ENCODE measurements at places on chromosomes 1 and 21.

GRCh38 chr1:21956720-21957552, 19.8 kb upstream of the HSPG2 start:
- no peak for DNase-seq

GRCh38 chr1:178031856-178032320, 62.0 kb upstream of the RASAL2 start:
- no peak for DNase-seq

DNA sequence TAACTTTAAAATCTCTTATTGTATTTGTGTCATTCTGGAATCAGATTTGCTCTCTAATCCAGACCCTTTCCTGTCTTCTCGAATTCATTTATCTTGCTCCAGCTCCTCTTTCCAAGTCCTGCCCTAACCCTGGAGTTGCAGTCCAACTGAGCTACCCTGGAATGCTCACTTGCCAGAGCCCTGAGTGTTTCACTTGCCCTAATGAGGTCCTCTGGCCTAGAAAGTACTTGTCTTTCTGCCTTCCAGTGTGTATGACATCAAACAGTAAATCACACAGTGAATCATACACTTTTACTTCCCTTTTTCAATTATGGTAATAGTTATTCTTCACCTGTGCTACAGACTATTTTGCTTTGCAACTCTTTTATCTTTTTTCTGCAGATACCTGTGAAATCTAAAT, 96.9 kb downstream of the NEK7 start:
- DNase-seq = no peak

GRCh38 chr1:64519901-64520300, 50.0 kb downstream of the CACHD1 start:
- no peak for DNase-seq

DNA sequence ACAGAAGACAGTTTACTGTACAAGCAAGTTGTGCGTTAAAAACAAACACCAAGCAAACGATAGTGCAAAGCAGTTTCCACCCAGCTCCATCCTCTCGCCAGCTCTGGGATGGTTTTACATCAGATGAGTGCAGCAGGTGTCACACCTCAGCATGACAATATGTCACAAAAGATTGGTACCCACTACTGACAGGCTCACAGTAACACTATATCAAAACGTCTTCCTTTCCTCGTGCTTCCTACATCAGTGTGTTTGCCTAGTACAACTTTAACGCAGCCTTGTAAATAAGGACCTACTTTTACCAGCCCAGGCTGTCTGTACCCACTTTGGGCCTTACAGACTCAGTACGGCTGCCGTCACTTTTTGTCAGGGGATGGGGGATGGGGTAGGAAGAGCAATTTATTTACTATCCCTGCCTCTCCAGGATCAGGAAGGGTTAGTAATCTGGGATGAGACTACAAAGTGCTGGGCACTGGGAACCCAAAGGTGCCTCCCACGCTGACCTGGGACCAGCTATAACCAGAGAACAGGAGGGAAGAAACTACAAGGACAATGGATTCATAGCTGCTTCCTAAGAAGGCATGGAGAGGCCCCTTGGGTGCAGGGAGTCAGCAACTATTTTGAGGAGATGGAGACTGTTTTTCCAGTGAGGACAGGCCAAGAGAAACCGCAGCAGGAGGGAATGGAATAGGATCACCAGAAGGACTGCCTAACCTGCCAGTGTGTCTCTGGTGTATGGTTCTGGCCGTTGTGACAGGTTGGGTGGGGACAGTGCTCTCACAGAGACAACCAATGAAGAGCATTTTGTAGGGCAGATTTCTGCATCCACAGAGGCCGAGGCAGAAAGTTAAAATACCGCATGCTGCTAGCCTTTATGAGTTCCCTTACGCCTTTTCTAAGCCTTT, 30.2 kb downstream of the RUNX3 start:
- DNase-seq = no peak

DNA sequence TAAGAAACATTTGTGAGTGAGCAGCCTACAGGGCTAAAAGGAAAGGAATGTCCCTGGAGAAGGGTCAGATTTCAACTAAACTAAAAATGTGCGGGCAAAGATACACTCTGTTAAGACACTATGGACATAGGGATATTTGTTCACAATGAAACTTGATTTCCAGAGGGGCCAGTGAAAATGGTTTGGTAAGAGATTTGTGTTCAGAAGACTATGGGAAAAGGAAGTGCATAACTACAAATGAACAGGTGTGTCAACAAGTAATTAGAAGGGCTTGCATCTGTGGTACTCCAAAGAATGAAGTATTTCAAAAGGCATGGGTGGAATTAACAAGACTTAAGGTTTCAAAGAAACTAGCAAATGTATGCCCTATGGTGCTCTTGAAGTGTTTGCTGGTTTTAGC, 60.4 kb downstream of the NME7 start:
- DNase-seq = no peak

- no peak for DNase-seq
These were observed 76.3 kb downstream of the KRTAP19-8 start for GRCh38 chr21:30962013-30962412.

DNA sequence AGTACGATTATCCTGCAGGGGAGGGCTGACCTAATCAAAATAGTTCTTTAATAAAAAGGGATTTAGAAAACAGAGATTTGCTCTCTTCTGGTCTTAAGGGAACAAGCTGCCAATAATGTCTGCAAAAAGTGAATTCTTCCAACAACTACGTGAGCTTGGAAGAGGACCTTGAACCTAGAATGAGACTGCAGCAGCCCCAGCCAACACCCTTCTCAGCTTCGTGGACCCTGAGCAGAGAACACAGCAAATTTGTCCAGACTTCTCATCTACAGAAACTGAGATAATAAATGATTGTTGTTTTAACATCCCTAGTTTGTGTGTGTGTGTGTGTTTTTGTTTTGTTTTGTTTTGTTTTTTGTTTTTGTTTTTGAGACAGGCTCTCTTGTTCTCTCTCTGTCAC, 309.4 kb downstream of the GRIK1 start:
- no peak for DNase-seq

All from cortex of kidney (tissue), 1 donor.